ENCODE measurements at places on chromosomes 2 and 18.
A peak's percentile ranks its signal among the peaks of the same experiment; 100 is the strongest.

DNA sequence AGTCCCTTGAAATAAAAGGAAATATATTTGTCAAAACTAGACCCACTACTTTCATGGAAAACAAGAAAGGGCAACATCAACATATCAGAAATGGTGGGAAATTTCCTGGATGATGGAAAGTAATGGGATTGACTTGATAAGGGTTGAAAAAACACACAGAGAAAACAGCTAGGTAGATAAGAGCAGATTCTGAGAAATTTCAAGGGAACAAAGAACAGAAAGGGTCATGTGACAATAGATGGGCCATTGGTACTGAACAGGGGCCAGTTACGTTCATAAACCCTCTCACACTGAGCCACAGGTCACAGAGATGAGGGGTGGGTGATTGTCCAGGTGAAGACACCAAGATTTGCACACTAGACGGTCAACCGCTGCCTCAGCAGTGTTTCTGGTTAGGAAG lies 98.7 kb downstream of the QPCT start:
- no peak for DNase-seq

- DNase-seq = no peak
These were observed 1599.3 kb upstream of the PIK3C3 start for GRCh38 chr18:40355726-40356125.

DNA sequence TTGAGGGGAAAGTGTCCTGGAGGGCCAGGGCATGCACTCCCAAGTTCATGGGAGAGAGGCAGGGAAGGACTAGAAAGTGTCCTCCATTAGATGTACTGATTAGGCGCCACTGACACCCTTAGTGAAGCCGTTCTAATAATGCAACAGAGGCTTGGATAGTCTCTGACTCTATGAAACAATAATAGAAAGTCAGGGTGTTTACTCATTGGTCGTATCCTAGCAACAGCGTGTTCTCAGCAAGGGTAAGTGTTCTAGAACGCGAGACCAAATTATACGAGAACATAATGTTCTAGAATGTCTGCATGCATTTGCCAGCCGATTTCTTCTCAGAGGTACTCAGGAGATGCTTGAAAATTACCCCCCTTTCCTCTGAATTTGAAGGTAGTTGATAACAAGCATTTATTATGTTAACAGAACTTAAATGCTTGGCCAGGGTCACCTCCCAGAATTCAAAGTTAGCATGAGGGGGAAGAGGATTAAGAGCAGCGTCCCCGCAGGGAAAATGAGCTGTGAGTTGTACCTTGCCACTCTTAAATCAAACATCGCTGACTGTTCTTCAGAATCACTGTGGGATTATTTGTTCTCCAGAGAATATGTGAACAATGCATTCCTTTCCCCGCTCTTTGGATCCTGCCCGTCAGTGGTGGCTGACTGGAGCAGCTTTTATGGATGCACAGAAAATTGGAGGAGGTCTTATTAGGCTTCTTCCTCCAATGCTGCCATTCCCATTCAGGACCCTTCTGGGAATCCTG lies 33.7 kb upstream of the PDIA6 start:
- DNase-seq = no peak

GRCh38 chr2:149329489-149330126 lies 779 bp upstream of the LYPD6 start:
- DNase-seq = peak; percentile 60

- peak; percentile 81 for DNase-seq
These were observed 64.7 kb upstream of the RASGRP3 start for GRCh38 chr2:33411765-33412164.

GRCh38 chr2:214255046-214255445 lies 155.8 kb upstream of the VWC2L start:
- DNase-seq = no peak

DNA sequence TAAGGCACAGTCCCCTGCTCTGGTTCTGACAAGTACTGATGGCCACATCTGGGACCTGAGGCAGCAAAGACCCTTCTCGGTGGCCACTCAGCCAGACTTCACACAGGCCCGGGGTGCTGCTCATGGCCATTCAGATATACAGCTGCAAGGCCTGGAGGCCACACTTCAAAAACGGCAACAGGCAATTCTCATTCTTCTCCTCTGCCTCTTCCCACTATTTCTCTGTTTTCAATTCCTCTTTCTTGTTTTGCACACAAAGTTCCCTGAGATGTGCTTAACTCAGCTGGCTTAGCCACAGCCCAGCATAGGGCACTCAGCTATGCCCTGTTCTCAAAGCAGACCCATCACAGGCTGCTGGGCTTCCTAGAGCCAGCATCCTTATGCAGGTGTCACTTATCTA lies 29.9 kb downstream of the PTPN18 start:
- DNase-seq = no peak

GRCh38 chr18:12515550-12515949 lies 107.8 kb downstream of the PRELID3A start:
- no peak for DNase-seq

GRCh38 chr2:216768908-216769411 lies 73.6 kb upstream of the IGFBP5 start:
- no peak for DNase-seq

DNA sequence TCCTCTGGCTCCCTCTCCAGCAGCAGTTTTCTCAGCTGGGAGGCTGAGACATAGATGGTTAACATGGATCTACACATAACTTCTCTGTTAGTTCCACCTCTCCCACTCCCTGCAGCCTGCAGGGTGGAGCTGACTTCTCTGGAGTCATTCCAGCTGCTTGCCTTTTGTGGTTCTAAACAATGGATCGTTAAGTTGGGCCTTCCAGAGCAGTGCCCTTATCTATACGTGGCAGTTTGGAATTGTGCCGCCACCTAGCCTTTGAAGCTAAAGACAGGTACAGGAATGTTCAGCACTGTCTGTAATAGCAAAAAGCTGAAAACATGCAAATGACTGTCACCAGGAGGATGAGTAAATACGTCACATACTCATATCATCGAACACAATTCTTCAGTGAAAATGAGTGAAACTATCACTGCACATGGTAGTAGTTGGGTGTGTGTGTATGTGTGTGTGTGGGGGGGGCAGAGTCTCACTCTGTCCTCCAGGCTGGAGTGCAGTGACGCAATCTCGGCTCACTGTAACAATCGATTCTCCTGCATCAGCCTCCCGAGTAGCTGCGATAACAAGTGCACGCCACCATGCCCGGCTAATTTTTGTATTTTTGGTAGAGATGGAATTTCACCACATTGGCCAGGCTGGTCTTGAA lies 50.3 kb downstream of the SH2D6 start:
- DNase-seq = no peak

- DNase-seq = no peak
These were observed 266.5 kb downstream of the NEDD4L start for GRCh38 chr18:58310517-58310916.

DNA sequence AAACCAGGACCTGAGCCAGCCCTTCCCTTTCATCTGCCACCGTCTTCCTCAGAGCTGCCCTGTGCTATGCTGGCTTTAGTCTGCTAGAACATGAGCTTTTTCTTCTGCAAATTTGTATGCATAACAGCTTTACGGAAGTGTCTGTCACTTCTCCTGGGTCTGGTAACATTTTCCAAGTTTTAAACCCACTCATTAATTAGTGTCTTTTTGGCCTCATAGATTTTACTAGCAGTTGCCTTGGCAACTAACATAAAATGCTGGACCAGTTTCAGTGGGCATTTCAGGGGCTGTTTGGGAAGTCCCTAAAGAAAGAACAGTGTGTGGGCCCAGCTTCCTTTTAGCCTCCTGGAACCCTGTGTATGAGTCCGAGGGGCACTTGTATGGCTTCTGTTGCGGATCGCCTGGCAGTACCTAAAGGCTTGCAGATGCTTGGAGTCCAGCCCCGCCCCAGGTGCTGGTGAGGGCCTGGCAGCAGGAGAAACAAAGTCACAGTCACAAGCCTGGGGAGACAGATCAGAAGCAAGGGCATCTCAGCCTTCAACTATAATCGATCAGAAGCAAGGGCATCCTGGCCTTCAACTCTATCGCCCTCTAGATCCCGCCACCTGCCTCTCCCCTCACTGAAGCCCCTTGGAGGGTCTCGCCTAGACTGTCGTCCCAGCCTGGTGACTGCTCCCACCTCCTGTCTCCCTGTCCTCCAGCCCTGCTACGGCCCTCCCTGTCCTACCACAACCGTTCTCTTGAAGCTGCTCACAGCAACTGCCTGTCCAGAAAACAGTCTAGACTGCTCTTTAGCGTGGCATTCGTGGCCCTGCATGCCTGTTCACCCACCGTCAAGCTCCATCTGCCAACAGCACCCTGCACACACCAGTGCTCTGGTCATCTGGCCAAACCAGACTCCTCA lies 36.8 kb upstream of the MAPRE3 start:
- no peak for DNase-seq

DNA sequence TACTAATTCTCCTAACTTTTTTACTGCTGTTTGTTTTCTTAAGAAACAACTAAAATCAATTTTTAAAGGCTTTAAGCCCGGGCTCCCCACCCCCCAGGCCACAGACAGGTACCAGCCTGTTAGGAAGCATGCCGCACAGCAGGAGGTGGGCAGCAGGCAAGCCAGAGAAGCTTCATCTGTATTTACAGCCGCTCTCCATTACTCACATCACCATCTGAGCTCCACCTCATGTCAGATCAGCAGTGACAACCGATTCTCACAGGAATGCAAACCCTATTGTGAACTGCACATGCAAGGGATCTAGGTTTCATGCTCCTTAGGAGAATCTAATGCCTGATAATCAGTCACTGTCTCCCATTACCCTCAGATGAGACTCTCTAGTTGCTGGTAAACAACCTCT lies 517.0 kb downstream of the NRXN1 start:
- DNase-seq = no peak
